ENCODE measurements at places on chromosomes 3 and 15. TPM values are rescaled to one million over a fixed set of nuclear protein-coding genes. Genes with fewer than 3 reads are reported as not detected.

Gene TAGLN3
- total RNA-seq: not detected

Gene CSPG5
- 1.8 TPM for total RNA-seq

Gene FGD5
- 0.40 TPM for total RNA-seq

Gene COL8A1
- total RNA-seq: 19.1 TPM

Gene SERPINI2
- total RNA-seq: not detected

Gene CCR1
- not detected for total RNA-seq

Gene CNTN3
- 0.07 TPM for total RNA-seq

Gene SLC24A5
- not detected for total RNA-seq

Measured in MG63 (cell line).